NCI-H2029 (cell line): ENCODE measurements at places on chromosomes 7 and 10.

DNA sequence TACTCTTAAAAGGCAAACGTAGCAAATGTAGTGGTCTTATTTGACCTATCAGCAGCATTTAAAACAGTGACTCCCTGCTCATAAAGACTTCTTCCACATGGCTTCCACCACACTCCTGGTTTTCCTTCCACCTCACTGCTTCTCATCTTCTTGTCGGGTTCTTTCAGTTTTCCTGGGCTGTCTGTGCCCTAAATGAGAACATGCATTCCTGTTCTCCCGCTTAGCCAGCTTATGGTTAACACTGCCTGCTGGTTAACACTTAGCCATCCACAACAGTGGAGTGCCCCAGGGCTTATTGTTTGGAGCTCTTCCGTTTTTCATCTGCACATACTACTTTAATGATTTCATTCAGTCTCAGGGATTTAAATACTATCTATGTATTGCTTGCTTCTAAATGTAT is 34.3 kb upstream of the EXOC6 start:
- DNase-seq: no peak

- DNase-seq: no peak
Measured at GRCh38 chr10:62761115-62761514, 43.4 kb upstream of the ADO start.

DNA sequence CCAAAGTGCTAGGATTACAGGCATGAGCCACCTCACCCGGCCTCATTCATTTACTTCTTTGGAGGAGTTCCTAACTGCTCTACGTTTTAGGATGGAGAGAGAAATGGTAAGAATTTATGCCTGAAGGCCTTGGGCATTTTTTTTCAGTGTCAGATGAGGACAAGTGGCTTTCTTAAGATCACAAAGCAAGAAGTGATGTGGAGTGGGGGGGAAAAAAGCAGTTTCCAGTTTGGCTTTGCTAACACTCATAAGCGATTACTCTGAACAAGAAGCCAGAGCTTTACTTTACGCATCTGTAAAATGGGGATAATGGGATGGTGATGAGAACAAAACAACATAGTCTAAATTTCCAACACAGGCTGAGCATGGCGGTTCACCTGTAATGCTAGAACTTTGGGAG is 2.6 kb upstream of the PPIA start:
- no peak for DNase-seq

GRCh38 chr7:135932131-135932530 is 45.0 kb downstream of the MTPN start:
- no peak for DNase-seq

GRCh38 chr10:17744341-17744861 is 7.6 kb upstream of the TMEM236 start:
- no peak for DNase-seq

GRCh38 chr10:58409956-58410610 is 24.9 kb downstream of the TFAM start:
- DNase-seq: no peak

GRCh38 chr10:48779546-48780152 is 95.0 kb downstream of the WDFY4 start:
- DNase-seq: no peak

- no peak for DNase-seq
Measured at GRCh38 chr10:31253237-31253636, 65.8 kb upstream of the ZEB1 start.

DNA sequence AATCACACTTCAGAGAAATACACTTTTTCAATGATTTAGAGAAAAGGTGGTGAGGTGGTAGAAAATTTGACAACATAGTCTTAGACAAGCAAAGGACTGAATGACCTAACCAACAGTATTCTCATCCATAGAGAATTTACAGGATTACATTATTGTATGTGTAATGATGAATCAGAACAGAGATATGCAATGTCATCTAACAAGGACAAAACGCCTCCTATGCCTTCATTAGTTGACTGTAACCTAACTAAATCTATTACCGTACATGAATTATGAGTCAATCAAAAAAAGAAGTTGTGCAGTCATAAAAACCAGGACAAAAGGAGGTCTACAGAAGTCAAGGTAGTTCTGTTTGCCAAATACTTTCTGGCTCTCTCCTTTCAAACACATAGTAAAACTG is 66.5 kb downstream of the RAB11FIP2 start:
- no peak for DNase-seq

DNA sequence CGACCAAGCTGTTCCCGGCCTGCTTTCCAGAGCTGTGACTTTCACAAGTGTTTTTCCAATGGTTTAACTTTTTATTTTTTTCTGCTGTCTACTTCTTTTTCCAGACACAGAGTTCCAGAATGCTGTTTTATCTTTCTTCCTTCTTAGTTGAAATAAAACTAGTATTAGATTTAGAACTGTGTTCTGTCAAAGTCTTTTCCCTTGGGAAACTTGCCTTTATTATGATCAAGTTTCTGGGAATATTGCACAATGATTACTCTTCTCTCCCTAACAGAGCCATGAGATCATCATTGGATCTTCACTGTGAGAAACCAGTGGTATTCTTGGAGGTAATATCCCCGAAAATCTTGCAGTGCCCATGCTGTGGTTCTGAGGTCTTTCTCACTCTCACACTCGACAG is 104.9 kb upstream of the KCND2 start:
- no peak for DNase-seq

- no peak for DNase-seq
Measured at GRCh38 chr10:113626809-113627355, 37.0 kb downstream of the NRAP start.

DNA sequence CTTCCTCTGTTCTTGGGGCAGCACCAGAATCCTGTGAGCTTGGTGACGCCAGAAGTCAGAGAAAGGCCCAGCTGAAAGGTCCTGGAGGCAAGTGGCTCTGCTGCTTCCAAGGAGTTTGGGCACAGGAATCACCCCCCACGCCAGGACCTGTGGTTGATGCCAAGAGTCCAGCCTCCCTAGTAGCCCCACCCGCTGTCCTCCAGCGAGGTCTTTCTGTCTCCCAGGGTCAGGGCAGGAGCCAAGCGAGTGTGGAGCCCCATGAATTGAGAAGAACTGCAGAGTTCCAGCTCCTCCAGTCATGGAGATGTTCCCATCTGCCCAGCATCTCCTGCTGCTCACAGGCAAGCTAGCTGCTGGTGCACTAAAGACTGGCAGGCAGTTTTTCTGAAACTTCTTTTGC is 631.7 kb upstream of the MGMT start:
- DNase-seq: no peak

GRCh38 chr10:31669357-31669756 is 259.3 kb downstream of the ARHGAP12 start:
- DNase-seq: no peak

DNA sequence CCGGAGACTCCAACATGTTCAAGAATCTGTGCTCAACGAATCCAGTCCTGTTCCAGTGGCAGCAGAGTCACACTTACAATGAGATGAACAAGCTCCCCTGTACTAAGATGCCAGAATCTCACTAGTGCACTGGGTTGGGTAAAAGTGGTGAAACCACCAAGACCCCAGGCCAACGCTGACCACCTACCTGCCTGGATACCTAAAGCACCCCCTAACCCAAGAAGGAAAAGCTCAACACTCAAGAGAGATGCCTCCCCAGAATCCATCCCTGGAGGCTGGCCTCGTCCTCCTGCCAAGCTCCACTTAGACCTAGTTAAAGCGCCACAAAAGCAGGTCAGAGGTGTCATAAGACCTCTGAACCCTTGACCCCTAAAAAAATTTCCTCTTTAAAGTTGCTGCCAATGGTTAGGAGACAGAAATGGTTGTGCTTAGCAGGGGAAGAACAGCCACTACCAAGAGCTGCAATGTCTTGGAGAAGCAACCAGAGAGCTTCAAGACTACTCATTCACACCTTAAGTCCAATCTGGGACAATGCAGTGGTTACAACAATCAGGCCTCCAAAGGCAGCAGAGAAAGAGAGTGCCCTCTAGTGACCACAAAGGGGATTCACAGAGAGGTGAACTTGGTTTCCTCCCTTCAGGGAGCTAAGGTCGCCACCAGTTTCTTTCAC is 94.6 kb upstream of the MACROH2A2 start:
- peak; percentile 5 for DNase-seq

GRCh38 chr10:128297709-128298378 is 171.6 kb upstream of the MKI67 start:
- peak; percentile 36 for DNase-seq

DNA sequence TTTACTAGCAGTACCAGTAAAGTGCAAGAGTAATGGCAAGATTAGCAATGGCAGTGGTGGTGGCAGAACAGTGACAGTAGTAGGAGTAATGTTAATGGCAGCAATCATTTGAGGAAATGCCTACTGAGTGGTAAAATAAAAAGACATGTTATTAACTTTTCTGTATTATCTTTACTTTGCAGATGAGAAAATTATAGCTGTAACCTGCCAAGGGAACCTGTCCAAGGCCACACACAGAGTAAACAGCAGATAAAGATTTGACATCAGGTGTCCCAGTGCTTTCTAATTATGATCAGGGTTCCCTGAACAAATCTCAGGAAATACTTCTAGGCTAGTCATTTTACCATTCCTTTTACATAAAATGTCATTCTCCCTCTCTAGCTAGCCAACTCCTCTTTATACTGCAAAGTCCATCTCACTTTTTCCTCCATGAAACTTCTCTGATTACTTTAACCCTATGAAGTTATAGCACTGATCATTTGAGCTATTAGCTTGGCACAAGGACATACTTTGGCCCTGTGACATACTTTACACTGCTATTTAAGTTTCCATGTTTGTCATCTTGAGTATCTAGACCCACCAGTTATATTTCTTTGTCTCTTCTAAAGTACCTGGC is 219.1 kb downstream of the TAX1BP1 start:
- no peak for DNase-seq

GRCh38 chr10:6530211-6530840 is 49.8 kb downstream of the PRKCQ start:
- DNase-seq: no peak

- no peak for DNase-seq
Measured at GRCh38 chr10:17644485-17644943, 563 bp downstream of the STAM start.

- DNase-seq: no peak
Measured at GRCh38 chr10:61845950-61846268, 55.6 kb upstream of the ARID5B start.

GRCh38 chr10:119183664-119184412 is 5.2 kb upstream of the PRDX3 start:
- no peak for DNase-seq

DNA sequence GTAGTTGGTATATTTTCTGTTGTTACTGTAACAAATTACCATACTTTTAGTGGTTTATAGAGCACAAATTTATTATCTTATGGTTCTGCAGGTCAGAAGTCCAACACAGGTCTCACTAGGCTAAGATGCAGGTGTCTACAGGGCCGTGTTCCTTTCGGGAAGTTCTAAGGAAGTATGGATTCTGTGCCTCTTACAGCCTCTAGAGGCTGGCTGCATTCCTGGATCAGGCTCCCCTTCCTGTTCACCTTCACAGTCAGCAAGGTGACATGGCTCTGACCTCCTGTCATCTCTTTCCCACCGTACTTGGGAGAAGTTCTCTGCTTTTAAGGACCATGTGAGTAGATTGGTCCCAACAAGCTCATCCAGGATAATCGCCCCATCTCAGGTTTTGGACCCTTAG is 37.3 kb downstream of the BMPR1A start:
- DNase-seq: no peak

GRCh38 chr10:104666106-104666505 is 25.0 kb downstream of the SORCS3 start:
- DNase-seq: no peak

DNA sequence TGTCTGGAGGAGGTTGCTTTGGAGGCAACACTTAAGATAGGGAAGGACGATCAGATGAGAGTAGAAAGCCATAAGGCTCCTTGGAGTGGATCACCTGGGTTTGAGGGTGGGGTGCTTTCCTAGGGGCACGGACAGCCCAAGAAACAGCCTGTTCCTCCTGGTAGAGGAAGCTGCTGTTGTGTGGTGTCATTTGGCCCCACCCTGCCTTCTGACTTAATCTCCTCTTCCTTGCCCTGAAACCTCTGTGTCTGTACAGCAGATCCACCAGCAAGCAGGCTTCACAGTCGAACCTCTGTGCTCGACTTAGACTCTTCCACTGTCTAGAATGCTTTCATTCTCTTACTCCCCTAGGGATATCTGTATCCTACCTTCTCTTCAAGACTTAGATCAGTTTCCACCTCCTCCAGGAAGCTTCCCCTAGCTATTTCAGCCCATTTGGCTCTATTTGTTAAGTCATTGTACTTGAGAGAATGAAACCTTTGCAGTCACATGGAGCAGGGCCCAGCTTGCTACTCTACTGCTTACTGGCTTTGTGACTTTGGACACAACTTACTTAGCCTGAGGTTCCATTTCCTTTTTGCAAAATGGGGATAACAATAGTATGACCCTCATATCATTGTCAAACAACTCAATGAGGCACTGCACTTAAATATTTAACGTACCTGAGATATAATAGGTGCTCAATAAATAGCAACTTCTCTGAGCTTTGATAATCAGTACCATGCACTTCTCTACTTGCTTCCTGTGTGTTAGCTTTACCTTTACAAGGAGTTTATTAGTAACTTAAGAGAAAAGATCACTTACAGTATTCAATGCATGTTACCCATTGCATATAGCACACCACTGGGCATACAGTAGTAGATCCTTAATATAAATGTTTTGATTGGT is 5.0 kb downstream of the MXI1 start:
- no peak for DNase-seq

GRCh38 chr10:35821339-35821911 is 179.3 kb upstream of the FZD8 start:
- no peak for DNase-seq

DNA sequence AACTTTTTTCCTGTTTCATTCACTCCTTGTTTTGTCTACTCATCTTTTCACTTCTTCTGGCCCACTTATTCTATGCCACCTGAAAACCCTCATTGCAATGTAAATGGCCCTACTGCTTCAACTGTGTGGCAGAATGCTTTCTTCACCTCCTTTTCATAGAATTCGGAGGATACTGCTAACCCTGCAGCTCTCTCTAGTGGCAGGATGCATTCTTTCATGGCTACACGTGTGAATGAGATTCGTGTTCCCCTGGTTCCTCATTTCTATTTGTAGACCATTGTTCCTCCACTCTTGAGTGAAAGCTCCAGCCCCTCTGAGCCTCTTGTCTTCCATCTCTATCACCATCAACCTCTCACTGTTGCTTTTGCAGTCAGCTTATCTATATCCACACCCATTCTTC is 20.9 kb upstream of the CYP26C1 start:
- peak; percentile 22 for DNase-seq

DNA sequence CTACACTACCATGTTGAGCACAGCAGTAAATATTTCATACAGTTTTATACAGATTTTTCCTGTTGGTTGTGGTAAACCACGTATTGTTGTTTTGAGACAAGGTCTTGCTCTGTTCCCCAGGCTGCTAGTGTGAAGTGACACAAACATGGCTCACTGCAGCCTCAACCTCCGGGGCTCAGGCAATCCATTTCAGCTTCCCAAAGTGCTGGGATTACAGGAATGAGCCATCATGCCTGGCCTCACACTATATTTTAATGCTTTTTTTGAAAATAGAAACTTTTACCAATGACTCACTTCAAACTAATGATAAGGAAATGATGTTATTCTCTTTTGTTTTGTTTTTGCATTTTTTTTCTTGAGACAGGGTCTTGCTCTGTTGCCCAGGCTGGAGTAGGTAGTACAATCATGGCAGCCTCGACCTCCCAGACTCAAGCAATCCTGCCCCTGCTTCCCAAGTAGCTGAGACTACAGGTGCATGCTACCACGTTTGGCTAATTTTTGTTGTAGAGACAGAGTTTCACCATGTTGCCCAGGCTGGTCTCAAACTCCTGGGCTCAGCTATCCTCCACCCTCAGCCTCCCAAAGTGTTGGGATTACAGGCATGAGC is 210.6 kb downstream of the TPST1 start:
- no peak for DNase-seq

GRCh38 chr10:121535381-121535780 is 62.9 kb downstream of the FGFR2 start:
- no peak for DNase-seq

GRCh38 chr7:142158736-142159496 is 47.4 kb downstream of the MGAM2 start:
- DNase-seq: peak; percentile 61
